Hematopoietic multipotent progenitor cell (in vitro differentiated cells): ENCODE measurements at places on chromosomes 2 and 18. TPM values are rescaled to one million over a fixed set of nuclear protein-coding genes. Genes with fewer than 3 reads are reported as not detected.

CASP8 gene
- total RNA-seq = 35.0 TPM

FAM228A gene
- 0.27 TPM for total RNA-seq

TEKT4 gene
- not detected for total RNA-seq

ARHGAP25 gene
- 43.6 TPM for total RNA-seq

SERPINB2 gene
- total RNA-seq = 0.27 TPM
